Endothelial cell (in vitro differentiated cells): ENCODE measurements at places on chromosomes 11 and 22.

DNA sequence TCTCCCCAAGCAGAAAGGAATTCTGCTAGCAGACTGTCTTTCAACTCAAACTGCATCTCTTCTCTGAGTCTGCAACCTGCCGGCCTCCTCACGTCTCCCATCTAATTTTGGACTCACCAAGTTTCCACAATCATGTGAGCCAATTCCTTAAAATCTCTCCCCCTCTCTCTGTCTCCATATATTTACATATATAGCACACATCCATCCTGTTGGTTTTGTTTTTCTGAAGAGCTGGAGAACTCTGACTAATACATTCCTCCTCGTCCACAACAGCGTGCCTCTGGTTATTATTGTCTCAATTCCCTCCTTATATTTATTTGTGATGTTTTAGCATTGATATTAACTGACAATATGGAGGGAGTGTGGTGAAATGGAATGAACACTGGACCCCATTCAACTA, 29.6 kb upstream of the FJX1 start:
- DNase-seq: no peak

- no peak for DNase-seq
Observed at GRCh38 chr11:87451395-87451794, 413.7 kb downstream of the TMEM135 start.

DNA sequence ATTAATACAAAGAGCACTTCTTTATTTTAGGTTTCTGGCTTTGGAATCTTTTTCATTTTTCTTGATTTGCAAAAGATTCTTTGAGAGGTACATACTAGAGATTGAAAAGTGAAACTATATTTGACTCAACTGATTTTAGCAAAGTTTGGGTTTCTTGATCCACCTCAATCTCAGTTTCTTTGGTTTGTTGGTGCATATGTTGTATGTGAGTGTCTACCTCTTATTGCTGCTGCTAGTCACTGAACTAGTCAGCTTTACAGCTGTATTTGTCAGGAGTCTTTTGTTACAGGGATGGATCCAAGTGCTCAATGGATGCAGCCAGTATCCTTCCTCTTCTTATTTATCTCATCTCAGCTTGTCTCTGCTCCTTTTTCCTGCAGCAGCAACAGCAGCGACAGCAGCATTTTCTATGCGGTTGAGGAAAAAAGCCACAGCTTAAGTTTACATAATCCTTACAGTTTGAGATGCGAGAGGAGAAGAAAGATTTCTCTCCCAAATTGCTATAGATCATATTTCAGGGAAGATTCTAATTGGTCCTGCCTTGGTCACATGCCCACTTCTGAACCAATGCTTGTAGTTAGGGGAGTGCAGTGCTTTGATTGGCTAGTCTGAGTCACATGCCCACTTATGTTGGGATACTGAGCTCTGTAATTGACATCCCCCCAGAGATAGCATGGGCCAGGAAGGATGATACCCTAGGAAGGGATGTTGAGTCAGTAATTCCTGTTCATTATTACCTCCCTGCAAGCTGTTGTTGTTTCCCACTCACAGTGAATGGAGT, 10.0 kb upstream of the ZNRF3 start:
- DNase-seq: no peak

- DNase-seq: no peak
Observed at GRCh38 chr11:17388609-17389210, at the start of gene KCNJ11. Gene KCNJ11 (minus strand): TSS chr11:17388659. CDS start chr11:17388091, 568 bp downstream.

DNA sequence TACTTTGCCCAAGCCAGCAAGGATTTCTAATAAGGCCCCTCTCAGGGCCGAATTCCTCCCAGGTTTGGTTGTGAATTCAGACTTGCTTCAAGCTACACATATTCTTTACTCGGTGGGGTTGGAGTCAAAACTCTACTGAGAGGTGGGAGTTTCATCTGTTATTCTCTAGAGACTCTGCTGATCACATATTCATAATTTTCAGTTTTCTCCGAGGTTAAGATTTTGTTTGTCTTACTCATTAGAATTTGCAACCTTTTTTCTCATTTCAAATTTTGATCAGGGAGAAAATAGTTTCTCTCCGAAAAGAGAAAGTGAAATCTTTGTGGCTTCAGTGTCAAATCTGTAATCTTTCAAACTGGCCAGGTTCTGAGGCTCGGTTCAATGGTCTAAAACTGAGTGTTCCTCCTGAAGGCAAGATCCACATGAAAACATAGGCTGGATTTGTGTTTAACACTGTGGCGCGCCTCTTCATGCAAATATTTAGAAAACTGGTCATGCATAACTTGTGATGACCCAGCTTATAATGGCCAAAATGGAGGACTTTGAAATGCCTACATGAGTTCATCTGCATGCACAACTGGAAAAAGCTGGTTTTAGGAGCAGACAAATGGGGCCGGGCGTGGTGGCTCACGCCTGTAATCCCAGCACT, 21.5 kb upstream of the GSTP1 start:
- DNase-seq: no peak

- DNase-seq: no peak
Observed at GRCh38 chr11:2826679-2827056, 58.9 kb downstream of the CDKN1C start.

- DNase-seq: no peak
Observed at GRCh38 chr11:16669799-16670415, 68.5 kb upstream of the C11orf58 start.

GRCh38 chr22:40046126-40046525, 51.4 kb downstream of the FAM83F start:
- DNase-seq: no peak

GRCh38 chr11:63997104-63997700, 11.0 kb downstream of the OTUB1 start:
- no peak for DNase-seq

GRCh38 chr11:26575946-26576345, 3.9 kb upstream of the MUC15 start:
- DNase-seq: no peak

GRCh38 chr11:111954154-111954553, 17.0 kb downstream of the DIXDC1 start:
- DNase-seq: no peak

- no peak for DNase-seq
Observed at GRCh38 chr11:79482800-79483199, 42.0 kb upstream of the TENM4 start.

DNA sequence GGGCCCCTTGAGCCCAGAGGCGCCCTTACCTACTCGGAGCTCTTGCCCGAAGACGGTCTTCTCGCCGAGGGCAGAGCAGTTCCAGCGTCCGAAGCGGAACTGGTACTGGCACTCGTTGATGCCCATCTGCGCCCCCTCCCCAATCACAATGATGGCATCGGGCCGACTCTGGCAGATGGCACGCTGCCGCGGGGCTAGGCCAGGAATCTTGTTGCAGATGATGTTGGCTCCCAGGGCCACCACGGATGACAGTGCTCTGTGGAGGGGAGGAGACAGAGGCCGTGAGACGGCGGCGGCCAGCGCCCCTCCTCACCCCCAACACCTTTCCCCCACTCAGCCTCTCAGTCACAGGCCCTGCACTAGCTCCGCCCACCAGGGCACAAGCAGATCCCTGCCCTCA, 27.1 kb downstream of the WNT7B start:
- DNase-seq: no peak

GRCh38 chr11:122158171-122158570, 42.2 kb upstream of the BLID start:
- no peak for DNase-seq

- DNase-seq: no peak
Observed at GRCh38 chr11:118115048-118115447, 28.3 kb upstream of the SMIM35 start.

DNA sequence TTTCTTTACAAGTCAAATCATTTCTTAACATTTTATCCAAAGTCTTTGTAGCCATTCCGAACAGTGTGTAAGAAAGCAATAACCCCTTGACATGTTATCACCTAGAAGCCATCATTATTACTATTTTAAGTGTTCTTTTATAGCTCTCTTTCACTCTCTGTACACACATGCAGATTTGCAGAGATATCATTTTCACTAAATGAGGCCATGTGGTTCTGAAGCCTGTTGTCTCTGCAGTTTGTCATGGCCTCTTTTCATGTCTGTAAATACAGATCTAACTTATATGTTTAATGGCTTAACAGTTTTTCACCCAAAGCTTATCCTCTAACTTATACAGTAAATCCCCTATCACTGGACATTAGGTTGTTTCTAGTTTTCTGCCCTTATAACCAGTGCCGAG, 166.8 kb downstream of the MYO18B start:
- DNase-seq: no peak

GRCh38 chr11:45051621-45052020, 94.8 kb upstream of the PRDM11 start:
- no peak for DNase-seq

- DNase-seq: no peak
Observed at GRCh38 chr11:94799726-94800125, 31.6 kb downstream of the AMOTL1 start.

- no peak for DNase-seq
Observed at GRCh38 chr11:44307340-44308099, 2.4 kb downstream of the ALX4 start.

- peak; percentile 92 for DNase-seq
Observed at GRCh38 chr11:73597956-73598718, at the start of gene FAM168A. Gene FAM168A (minus strand): TSS chr11:73598112. CDS start chr11:73468474, 129,638 bp downstream.

DNA sequence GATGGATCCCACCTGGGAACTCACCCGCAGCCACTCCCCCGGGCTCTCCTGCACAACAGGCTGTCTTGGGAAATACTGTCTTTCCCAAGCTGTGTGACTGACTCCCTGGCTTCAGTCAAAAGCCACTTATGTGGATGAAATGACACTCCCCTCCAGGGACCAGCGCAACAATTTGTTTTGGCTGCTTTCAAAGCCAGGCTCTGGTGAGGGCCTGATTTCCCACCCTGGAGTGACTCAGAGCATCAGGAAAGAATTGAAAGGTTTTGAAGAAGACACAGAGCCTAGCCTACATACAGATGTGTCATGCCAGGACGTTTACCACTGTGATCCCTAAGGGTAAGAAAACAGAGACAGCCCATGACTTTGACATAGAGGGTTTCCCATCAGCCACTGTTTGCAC, 550.5 kb downstream of the MIAT start:
- DNase-seq: no peak

- DNase-seq: no peak
Observed at GRCh38 chr11:105577641-105578040, 32.2 kb upstream of the GRIA4 start.

GRCh38 chr11:126716456-126717083, 284.0 kb downstream of the KIRREL3 start:
- peak; percentile 76 for DNase-seq

GRCh38 chr11:47394322-47395222, 13.8 kb upstream of the SLC39A13 start:
- DNase-seq: peak; percentile 76

DNA sequence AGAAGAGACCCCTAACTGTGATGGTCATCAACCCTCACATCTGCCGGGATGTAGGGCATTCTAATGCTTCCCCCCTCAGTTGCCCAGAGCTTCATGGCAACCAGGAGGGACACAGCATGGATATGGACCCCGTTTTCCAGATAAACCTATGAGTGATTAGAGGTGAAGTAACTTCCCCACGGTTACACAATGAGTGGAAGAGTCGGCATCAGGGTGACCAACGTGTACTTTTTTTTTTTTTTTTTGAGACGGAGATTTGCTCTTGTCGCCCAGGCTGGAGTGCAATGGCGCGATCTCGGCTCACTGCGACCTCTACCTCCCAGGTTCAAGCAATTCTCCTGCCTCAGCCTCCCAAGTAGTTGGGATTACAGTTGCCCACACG, 25.0 kb downstream of the TXN2 start:
- no peak for DNase-seq

DNA sequence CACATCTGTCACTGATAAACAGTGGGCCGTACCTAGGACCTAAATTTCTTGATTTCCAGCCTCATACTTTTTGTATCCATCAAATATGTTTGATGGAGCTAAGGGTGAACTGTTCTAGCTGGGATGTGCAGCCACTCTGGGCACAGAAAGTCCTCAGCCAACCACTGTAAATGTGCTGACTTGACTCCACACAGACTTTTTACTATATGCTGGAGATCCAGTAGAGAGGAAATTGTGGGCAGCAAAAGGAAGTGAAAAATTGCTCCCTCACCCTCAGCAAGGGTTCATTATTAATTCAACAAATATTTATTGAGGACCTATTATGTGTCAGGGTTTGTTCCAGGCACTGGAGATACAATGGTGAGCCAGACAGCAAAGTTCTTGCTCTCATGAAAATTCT, 54.2 kb upstream of the AMPD3 start:
- no peak for DNase-seq

DNA sequence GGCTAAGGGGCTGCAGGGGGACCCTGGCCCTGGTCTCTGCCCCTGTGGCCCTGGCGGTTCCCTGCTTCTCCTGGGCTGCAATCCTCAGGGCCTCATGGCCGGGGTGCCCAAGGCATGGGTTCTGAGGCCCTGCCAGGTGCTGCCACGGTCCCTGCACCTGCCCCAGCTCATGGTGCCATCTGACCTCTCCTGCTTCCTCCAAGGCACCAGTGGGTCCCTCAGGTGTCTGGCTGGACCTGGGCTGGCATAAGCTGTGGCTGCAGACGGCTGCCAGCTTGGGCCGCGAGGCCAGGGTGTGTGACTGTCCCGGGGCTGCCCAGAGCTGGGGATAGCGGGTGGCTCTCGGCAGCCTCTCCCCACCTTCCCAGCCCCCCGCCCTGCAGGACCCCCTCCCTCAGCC, 2.0 kb downstream of the INS start:
- no peak for DNase-seq

- no peak for DNase-seq
Observed at GRCh38 chr22:43213051-43213450, 26.1 kb upstream of the TTLL12 start.

- DNase-seq: peak; percentile 70
Observed at GRCh38 chr11:65588199-65589054, 7.2 kb downstream of the KCNK7 start.

DNA sequence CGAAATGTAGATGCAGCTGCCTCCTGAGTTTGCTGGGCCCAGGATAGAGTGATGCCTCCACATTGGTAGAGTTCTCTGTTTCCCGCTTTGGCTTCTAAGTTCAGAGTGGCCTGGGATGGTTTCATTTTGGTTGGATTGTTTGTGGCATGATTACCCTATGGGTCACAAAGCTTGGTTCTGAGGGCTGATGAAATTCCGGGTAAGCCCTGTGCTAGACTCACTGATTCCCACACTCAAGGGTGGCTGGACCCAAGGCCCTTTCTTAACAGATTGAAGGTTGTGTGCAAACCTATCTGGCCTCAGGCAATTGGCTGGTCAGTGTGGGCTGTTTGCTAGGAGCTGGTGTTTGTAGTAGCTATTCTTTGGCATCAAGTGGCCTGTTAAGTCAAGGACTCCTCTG, 158.4 kb downstream of the MYO18B start:
- no peak for DNase-seq

- no peak for DNase-seq
Observed at GRCh38 chr11:61828379-61828628, 204 bp downstream of the FADS2 start.

DNA sequence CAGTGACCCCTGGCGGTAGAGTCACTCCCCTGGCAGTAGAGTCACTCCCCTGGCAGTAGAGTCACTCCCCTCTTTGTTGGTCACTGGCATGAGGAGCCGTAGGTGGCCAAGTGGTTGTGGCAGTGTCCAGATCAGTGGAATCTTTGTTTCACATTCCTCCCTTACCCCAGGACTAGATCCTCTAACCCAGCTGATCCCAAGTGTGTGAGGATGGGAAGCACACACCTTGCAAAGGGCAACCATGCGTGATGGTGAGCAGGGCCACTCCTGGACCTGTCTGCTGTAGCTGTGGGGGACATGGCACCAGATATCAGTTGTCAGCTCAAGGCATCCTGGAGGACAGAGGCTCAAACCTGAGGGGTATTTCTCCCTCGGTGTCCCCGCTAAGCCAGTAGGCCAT, 37.8 kb downstream of the OSBP2 start:
- no peak for DNase-seq
